ENCODE measurements at places on chromosomes 1 and 21. TPM values are rescaled to one million over a fixed set of nuclear protein-coding genes. Genes with fewer than 3 reads are reported as not detected.

The OR2T2 gene
- polyA plus RNA-seq, result not detected

DNA sequence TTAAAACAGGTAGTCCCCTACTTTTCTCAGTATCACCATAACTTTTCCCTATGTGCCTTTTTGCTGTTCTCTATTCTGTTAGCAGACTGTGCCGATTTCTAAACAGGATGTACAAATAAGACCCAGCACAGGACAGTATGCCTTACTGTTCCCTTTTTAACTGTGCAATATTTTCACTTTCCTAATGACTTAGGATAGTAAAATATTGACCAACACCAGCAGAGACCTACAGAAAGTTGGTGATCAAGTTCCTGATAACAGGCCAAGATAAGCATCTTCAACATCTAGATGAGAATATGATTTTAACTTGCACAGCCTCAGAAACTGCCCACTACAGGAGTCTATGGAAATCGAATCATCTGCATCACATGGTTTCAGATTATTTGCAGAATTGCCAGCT is 42.0 kb downstream of the ADSS2 start:
- no peak for DNase-seq

The SMCP gene
- polyA plus RNA-seq, result not detected

The C1orf116 gene
- polyA plus RNA-seq, result 0.01 TPM

The SPATA46 gene
- not detected for polyA plus RNA-seq

DNA sequence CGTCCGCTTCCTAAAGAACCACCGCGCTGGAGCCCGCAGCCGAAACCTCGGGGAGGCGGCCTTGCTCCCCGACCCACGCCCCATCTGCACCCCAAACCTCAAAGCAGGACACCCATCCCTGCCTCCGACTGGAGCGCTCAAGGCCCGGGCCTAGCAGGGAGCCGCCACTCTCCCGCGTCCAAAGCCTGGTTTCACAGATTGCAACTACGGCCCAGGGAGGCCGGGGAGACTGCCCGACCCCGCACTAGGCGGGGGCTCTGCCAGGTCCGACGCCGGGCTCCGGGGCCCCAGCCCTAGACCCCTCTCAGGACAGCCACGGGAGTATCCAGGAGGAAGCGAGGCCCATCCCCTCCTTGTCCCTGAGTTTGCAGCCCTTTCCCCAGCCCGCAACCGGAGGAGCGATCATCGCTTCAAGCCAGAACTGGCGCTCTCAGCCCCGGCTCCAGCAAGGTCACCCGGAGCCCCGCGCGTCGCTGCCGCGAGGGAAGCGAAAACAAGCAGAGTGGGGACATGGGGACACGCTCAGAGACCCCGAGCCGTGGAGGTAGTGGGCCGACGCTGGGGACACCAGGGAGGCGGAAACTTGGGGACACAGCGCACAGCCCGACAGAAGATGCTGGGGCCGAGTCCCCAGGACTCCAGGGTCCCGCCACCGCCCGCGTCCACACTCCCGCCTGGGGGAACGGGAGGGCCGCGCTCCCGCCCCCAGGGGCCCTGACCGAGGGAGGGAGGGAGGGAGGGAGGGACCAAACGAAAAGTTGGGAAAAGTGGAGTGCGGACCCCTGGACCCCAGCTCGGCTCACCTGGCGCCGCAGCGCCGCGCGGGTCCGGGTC is 433 bp downstream of the TMEM200B start:
- DNase-seq, result peak; percentile 58

DNA sequence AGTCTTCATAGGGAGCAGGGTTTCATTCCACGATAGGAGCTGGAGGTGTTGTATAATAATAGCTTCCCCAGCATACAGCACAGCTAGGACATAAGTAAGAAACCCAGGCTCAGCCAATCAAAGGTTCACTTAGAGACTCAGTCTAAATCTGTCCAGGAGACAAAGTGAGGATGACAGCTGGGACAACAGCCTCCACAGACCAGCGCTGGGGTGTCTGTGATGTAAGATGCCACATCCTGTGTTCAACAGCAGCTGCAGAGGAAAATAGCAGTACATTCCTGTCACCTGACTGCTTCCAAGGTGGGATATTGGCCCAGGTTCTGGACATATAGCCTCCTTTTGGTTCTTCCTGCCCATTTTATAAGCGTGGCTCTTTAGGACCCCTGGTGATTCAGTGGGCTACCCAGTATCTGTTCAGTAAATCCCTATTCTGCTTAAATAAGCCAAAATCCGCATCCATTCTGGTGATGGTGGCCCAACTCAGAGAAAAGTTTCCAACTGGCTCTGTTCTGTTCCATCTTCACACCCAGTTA is 176.8 kb upstream of the SYT6 start:
- DNase-seq, result no peak

The ARF1 gene
- 546 TPM for polyA plus RNA-seq

- DNase-seq, result peak; percentile 32
Observed at GRCh38 chr1:180610556-180611015, 21.2 kb upstream of the XPR1 start.

DNA sequence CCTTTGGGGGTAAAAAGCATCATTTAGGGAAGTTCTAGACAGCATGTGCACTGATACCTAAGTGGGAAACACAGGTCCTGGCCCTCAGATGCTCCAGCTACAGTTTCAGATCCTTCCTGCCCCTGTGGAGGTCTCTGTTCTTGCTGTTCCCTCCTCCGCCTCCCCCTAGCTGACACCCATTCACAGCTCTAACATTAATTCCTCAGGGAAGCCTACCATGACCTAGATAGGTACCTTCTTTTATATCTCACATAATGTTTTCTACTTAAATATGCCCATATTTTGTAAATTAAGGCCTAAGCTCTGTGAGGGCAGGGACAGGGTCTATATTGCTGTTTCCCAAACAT is 11.3 kb downstream of the TSPAN2 start:
- DNase-seq, result no peak

DNA sequence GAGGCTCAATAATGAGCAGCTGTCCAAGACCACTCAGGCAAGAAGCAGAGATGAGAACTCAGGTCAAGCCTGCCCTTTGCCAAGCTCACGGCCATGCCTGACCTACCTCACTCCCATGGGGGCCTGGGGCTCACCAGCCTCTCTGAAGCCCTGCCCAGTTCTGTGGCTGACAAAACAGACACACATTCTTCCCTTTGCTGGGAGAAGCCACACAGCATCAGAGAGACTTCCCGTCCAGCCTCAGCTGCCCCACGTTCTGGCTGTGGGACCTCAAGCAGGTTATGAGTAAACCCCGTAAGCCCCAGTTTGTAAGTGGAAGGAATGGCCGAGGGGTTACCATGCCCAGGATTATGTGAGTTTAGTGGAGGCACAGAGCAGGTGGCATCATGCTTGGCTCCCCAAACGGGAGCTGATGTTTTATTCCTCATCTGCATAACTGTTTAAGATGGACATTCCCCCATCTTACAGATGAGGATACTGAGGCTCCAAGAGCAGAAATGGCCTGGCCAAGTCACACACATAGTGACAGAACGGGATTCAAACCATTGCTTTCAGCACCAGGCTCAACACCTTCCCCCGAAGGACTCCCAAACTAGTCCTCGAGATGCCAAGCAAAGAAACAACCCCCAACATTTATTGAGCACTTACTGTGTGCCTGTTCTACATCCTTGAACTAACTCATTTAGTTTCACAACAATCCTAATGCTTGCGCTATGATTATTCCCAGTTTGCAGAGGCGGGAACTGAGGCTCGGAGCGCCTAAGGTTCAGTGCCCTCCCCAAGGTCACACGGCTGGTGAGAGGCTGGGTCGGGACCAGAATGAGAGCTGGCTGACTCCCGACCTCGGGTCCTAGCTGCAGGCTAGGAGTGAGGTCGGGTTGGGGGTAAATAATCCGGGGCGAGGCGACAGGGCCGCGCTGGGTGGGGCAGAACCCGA is 49.1 kb upstream of the LAPTM5 start:
- DNase-seq, result no peak

GRCh38 chr1:16348414-16349182 is 3.7 kb downstream of the FBXO42 start:
- peak; percentile 76 for DNase-seq

The OLFML3 gene
- polyA plus RNA-seq, result 133 TPM

DNA sequence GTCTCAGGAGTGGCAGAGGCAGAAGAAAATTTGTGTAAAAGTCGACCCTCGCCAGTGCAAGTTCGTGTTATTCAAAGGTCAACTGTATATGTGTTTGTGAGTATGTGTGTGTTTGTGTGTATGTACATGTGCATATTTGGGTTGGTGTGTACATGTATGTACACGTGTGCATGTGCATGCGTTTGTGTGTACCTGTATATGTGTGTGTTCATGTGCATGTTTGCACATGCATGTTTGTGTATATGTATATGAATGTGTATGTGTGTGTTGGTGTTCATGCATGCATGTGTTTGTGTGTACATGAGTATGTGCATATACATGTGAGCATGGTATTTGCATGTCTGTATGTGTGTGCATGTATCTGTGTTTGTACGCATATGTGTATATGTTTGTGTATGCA is 21.7 kb upstream of the TENT5C start:
- no peak for DNase-seq

All from fibroblast of lung (primary cell).